ENCODE measurements at places on chromosomes 12 and 14.
A peak's percentile ranks its signal among the peaks of the same experiment; 100 is the strongest.

GRCh38 chr14:105409364-105409763 is 10.3 kb upstream of the MTA1 start:
- no peak for DNase-seq

DNA sequence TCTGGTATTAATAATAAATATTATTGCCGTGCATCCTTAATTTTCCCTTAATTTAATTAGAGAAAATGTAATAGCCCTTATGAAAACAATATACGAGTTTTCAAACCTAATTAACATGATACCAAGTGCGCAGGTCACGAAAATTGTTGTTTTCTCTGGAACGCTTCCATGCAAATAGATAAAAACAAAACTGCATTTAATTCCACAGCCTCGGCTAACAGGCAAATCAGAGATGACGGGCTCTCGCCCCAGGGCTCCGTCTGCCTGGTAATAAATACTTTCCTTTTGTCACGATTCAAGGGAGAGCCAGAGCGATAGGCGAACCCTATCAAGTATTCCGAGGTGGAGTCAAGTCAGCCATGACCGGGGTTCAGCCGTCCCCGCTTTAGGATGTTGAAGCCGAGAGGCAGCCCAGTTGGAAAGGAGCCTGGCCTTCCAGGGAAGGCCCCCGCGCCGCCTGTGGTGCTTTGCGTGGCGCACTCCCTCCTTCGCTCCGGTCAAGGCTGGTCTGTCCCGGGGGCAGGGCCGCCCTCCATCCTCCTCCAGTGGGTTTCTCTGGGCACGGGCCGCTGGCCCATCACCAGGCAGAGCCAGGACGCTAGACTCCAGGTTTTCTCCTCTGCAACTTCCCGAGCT is 137.8 kb upstream of the GSC start:
- no peak for DNase-seq

- no peak for DNase-seq
Measured at GRCh38 chr12:121819212-121819949, 15.6 kb downstream of the SETD1B start.

DNA sequence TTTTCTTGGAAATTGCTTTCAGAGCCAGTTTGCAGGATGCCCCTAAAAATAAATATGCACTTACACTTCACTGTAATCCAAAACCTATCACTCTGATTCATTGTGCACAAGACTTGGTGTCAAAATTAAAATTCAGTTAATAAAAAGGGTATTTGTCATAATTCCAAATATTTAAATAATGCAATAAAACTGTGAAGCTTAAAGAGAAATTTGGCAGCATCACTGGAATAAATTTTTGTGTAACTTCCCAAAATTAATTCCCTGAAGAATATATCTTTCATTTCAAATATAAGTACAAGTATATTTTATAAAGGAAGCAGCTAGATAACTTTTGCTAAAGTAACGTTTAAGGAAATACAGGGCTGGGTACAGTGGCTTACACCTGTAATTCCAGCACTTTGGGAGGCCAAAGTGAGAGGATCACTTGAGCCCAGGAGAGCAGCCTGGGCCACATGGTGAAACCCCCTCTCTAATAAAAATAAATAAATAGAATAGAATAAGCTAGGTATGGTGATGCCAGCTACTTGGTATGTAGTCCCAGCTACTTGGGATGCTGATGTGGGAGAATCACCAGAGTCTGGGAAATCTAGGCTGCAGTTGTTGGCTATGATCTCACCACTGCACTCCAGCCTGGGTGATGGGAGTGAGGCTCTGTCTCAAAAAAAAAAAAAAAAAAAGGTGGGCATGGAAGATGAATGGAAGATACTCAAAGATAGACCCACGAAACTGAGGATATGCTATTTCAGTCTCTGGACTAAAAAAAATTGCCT is 233.8 kb downstream of the FBXL14 start:
- DNase-seq: no peak

GRCh38 chr12:1497161-1497560 is 97.2 kb downstream of the FBXL14 start:
- no peak for DNase-seq

DNA sequence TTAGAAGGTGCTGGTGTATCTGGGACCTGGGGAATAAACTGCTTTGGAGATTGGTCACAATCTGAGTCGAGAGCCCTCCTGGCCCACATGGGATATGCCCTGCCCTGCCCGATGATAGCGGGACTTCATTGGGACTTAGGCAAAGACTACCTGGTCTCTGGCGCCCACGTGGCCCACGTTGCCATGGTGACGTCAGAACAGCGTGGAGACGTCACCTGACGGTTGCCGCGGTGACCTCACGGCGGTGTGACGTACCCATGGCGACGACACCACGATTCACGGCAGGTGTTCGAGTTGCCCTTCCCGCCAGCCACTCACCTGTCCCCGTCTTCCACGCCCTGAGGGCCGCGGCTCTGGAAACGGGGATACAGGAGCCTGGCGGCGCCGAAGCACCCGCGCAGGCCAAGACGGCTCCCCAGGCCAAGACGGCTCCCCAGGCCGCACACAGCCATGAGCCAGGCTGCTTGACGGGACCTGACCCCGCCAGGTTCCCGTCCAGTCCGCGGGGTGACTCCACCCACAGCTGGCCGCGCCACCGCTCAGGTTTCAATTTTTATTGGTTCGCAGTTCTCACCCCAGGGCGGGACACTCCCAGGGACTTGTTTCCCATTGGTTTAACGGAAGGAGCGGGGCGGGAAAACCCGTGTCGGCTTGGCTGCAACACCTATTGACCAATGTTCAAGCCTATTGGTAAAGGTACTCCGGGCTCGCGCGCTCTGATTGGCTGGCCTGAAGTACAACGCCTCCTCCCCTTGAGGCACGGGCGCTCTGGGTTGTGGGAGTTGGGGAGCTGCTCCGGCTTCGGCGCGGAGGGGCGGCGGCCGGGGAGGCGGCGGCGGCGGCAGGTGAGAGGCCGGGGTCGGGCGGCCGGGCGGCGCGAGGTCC is at the start of the genes MMAB and MVK:
Gene MMAB, minus strand, starts transcription at position 476 of the 885 bp plus-strand sequence. Its CDS starts 24 bp downstream, at position 452.
Gene MVK, plus strand, starts transcription at position 766 of the 885 bp plus-strand sequence. CDS start 1,029 bp downstream, outside the sequence.
- peak; percentile 100 for DNase-seq

DNA sequence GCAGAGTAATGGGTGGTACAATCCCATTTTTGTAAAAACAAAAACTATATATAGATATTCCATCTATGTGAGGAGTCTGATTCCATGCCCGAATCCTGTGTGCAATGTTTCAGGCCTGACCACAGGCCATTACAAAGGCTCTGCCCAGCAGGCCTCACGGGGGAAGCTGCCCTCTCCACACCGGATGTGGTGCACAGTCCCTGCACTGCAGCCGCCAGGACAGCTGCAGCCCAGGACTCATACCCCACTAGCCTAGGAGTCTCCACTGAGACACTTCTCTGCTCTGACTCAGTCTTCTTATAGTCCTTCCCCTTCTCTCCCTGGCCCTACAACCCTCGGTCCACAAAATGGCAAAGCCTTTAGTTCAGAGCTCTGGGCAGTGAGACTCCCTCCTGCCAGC is 190.4 kb downstream of the PPM1H start:
- DNase-seq: no peak

GRCh38 chr14:92241966-92242595 is 80.9 kb upstream of the SLC24A4 start:
- no peak for DNase-seq

GRCh38 chr12:44497044-44497443 is 379.1 kb downstream of the NELL2 start:
- DNase-seq: no peak

DNA sequence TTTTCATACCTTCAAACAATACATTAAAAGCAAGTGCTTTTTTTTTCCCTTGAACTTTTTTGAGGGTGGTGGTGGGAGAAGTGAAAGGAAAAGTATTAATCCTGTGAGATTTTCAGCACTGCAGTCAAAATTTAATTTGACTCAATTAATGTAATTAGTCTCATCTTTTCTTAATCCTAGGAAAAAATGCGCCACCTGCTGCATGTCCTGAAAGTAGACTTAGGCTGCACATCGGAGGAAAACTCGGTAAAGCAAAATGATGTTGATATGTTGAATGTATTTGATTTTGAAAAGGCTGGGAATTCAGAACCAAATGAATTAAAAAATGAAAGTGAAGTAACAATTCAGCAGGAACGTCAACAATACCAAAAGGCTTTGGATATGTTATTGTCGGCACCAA is 52.2 kb downstream of the SPATA7 start:
- DNase-seq: peak; percentile 78

DNA sequence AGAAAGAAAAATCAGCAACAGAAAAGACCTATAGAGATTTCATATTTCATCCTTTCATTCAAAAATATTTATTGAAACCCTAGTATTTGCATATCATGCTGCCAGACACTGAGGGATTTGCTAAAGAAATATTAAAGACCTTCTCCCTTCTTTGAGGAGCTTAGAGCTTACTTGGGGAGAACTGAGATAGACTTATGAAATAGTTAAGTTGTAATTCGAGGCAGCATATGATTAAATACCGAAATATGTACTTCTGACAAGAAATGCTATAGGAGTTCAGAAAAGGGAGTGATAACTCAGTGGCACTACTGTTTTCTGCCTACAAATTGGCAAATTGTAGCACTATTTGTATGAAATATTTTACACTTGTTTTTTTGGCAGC is 59.1 kb downstream of the PLXNC1 start:
- no peak for DNase-seq

- peak; percentile 83 for DNase-seq
Measured at GRCh38 chr14:53152887-53153701, at the start of gene DDHD1. Gene DDHD1, minus strand, starts transcription at chr14:53153323. Its CDS starts 225 bp downstream, at chr14:53153098.

GRCh38 chr12:14982562-14982961 is 9.7 kb downstream of the PDE6H start:
- no peak for DNase-seq

DNA sequence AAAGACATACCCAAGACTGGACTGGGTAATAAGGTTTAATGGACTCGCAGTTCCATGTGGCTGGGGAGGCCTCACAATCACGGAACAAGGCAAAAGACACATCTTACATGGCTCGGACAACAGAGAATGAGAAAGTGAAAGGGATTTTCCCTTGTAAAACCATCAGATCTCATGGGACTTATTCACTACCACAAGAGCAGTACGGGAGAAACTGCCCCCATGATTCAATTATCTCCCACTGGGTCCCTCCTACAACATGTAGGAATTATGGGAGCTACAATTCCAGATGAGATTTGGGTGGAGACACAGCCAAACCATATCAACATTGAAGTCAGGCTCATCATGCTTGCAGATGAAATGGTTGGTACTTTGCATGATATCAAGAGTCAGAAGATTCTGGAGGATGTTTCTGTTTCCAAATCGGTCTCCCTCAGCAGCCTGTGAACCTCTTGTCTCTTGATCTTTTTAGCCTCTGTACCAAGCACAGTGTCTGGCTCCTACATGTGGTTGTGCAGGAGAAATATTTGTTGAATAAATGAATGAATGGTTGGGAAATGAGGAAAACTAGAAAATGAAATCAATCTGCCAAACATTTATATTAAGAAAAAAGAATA is 98.6 kb downstream of the VRK1 start:
- no peak for DNase-seq

- DNase-seq: peak; percentile 18
Measured at GRCh38 chr12:111768159-111768895, 1.6 kb downstream of the ALDH2 start.

DNA sequence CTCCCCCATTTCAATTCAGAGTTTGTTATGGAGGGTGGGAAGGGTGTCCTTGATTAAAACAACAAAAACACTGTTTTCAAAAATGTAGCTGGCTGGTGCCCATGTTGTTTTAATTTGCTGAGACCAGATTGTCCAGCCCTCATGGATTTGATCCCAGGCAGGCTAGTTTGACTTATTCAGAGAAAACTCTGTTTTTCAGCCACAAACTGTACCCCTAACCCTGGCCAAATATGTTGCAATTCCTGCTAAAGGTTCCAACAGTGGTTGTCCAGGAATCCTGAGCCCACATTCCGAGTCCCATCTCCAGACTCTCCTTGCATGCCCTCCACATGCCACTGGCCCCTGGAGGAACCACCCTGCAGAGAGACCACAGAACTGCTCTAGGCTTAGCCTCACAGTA is 36.0 kb downstream of the MAP1LC3B2 start:
- DNase-seq: no peak

GRCh38 chr12:89081719-89082369 is 270.5 kb downstream of the DUSP6 start:
- no peak for DNase-seq

DNA sequence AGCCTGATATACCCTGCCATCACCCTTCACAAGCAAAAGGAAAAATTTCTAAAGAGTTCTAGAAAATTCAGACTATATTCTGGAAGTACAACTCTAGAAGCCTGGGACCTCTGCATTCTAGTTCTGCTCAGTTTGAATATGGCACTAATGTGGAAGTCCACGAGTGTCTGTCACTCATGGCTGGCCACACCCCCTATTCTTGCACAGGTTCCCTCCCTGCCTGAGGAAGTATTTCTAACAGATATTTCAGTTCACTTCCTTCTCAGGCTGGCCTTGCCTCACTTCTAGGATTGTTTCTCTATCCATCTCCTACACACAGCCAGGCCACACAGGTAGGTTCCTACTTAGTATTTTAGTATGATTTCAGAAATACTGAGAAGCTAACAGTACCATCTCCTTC is 67.4 kb downstream of the PHLDA1 start:
- DNase-seq: no peak

- no peak for DNase-seq
Measured at GRCh38 chr14:67963960-67964812, 144.6 kb downstream of the RAD51B start.

- no peak for DNase-seq
Measured at GRCh38 chr12:2222691-2223090, 169.9 kb downstream of the CACNA1C start.
